ENCODE measurements at places on chromosomes 11 and 22.

DNA sequence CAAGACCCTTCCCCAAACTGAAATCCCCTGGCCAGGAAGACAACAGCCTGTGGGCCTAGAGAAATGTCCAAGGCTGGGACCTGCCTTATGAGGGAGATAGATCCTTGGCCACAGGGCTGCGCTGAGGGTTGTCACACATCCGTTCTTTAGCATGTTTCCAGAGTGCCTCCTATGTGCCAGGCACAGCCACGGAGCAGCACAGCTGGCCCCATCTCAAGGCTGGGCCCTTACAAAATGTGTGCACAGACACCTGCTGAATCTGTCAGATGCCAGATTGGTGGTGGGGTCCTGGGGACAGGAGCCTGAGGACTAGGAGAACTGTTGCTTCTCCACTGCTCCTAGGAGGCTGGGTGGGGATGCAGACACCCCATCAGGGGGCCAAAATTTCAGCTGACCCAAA is 11.2 kb downstream of the GRIK4 start:
- no peak for DNase-seq

DNA sequence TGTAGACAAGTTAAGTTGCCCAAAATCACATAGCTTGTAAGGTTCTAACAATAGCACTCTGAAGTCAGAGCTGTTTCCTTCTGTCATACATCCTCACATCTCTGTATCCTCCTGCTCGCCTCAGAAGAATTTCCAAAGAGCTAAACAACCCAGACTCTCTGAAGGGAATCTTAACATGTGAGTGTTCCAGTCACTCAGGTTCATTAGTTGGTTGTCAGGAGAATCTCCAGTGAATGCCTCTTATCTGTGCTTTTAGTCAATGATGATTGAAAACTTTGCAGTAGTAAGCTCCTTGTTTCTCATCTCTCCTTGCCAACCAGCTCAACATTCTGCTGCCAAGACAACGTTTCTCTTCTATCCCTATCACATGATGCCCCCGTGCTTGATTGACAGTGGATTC is 195.5 kb downstream of the C11orf91 start:
- no peak for DNase-seq

- no peak for DNase-seq
Observed at GRCh38 chr11:96045622-96046456, 121.9 kb upstream of the MTMR2 start.

DNA sequence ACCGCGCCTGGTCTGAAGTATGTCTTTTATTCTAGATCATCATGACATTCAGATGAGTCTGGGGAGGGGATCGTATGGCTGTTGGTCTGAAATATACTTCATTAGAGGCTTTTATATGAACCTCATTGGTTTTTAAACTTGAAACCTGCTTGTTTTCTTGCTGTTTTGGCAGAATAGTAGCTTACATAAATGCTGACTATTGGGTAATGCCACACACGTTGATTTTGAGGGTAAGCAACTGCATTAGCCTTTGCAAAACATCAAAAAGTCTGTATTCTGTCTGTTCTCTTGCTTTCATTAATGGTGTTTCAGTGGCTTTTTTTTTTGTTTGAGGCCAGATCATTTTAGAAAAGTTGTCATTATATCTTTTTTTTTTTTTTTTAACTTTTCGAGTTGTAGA is 14.2 kb downstream of the PPME1 start:
- DNase-seq, result no peak

GRCh38 chr22:45096256-45096907 is 67.3 kb upstream of the NUP50 start:
- DNase-seq, result peak; percentile 14

- DNase-seq, result no peak
Observed at GRCh38 chr11:103661185-103661584, 375.3 kb upstream of the DDI1 start.

DNA sequence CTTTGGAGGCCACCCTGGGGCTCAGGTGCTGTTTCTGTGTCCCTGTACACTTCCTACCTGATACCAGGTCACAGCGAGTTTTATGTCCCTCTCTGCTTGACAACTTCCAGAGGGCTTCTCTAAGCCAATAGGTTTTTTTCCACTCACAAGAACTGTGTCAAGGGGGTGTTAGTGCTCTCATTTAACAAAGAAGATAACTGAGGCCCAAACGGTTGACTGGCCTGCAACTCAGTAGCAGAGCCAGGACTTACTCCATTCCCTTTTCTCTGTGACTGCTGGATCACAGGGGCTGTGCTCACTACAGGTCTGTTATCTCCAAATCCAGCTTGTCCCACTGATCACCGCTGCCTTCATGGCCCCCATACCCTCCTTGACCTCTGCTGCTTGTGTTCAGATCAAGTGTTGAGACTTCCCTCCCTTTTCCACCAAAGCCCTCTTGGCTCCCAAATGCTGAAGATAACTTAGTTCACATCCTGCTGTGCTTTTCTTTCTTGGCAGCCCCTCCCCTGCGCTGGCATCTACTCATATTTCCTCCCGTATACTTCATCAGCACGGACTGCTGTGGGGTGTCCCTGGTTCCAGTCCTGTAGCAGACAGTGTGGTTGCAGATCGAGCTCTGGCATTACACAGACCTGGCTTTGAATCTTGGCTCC is 41.3 kb downstream of the POU2F3 start:
- DNase-seq, result no peak

GRCh38 chr22:36756031-36756430 is 19.9 kb downstream of the IFT27 start:
- no peak for DNase-seq

GRCh38 chr11:101863361-101863760 is 51.4 kb upstream of the CEP126 start:
- DNase-seq, result no peak

- no peak for DNase-seq
Observed at GRCh38 chr11:76654298-76654851, 16.2 kb downstream of the LRRC32 start.

GRCh38 chr11:34609850-34610249 is 11.0 kb upstream of the EHF start:
- DNase-seq, result no peak

DNA sequence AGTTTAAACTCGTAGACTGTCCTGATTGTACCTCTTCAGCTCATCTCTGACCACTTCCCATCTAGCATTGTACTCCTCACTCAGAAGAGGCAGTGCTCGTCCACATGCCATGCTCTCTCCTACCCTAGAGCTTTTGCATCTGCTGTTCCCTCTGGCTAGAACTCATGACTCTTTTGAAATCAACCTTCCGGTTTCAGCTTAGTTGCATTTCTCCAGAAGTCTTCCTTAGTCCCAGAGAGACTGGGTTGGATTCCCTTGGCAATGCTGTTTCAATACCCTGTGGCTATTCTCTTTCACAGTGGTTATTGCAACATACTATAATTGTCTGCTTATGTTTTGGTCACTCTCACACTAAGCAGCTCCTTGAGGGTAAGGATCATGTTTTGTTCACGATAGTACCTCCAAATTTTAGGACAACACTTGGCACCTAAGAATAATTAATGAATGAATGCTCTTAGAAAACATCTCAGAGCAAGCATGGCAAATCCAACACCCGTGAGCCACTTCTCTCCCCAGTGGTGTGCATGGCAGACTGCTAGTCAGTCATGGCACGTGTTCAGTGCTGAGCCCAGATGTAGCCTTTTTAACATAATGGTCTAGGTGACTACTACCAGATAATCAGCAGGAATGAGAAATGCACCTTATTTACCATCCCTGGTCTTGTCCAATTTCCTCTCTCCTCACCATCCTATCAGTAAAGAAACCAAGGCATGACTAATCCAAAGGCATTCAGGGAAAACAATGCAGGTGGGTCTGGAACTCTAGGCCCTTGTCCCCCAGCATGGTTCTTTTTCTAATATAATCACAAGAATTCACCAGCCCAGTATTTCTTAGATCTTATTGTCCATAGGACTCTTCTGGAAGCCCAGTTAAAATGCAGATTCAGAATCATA is 14.5 kb downstream of the SEPTIN3 start:
- no peak for DNase-seq

DNA sequence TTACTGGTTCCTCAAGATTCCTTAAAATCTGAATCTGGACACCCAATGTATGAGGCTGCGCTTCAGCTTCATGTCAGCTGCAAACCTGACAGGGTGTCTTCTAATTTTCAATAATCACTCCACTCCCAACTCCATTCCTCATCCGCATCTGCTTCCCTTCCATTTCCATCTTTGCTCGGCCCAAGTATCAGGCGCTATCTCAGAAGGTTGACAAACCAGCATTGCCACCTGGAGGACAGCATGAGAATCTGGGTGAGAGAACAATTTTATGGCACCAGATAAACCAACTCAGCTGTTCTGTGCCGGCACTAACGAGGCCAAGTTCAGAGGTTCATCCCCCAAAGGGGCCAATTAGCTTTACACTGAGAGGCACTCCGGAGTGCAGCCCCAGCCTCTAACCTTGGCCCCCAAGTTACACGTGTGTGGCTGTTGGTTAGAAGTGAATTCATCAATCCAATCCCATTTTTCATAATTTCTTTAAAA is 79.1 kb upstream of the LMO2 start:
- no peak for DNase-seq

- DNase-seq, result no peak
Observed at GRCh38 chr22:50732681-50733080, 5.3 kb upstream of the ACR start.

DNA sequence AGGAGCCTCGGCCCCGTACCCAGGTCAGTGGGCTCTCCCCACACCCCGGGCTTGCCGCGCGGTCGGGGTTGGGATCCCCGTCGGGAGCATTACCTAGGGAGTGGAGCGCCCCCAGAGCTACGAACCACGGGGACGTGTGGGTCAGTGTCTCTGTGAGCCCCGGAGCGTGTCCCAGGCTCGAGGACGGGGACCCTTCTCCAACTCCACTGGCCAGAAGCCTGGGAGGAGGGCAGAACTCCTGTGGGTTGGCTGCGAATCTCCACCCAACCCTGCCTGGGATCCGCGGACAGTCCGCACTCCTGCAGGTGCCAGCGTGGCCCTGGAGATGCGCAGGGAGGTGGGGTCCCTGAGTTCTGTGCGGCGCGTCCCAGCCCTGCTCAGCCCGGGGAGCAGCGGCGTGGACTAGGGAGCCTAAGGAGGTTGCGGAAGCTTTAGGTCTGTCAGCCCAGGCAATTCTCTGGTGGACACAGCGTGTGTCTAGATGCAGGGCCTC is 346 bp downstream of the PPFIBP2 start:
- DNase-seq, result no peak

DNA sequence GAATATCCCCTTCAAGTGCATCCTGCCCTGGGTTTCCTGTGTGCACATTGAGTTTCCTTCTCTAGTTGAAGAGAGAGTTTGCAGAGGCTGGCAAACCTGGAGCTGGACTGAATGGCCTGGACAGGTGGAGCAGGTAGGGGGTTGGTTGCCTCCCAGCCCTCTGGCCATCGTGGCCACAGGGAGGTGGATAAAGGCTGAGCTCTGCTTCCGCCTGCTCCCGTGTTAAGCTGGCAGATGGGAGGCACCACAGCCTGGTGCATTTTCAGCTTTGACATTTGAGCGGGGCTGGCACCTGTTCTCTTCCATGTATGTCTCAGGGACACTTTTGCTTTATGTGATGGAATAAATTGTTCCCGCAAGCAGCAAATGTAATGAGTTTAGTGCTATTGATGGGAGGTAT is 11.1 kb downstream of the MICAL2 start:
- no peak for DNase-seq

GRCh38 chr11:61092908-61093763 is 9.2 kb upstream of the CD5 start:
- DNase-seq, result no peak

DNA sequence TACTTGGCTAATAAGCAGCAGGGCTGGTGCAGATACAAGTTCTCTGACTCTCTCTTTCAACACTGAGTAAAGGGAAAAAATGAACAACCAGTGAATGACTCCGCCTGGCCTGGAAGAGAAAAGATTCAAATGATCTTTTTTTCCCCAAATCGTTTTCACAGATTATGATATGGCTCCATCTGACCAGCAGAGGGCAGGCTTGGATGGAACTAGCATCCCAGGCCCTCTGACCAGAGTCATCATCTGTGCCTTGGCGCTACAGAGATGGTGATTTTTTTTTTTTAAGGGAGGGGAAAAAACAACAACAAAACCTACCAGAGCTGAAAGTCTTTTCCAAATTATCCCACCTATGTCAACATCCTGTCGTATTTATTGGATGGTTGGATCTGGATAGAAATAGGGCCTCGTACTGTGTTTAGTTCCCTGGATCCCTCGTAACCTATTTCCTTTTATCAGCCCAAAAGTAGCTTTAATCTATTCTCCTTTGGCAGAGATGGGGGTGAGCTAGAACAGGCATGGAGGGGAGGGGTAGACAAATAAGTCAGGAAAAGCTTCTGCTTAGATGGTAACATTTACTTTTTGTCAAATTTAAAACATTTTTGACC is 69.7 kb downstream of the PRSS23 start:
- DNase-seq, result peak; percentile 6
